ENCODE measurements at places on chromosomes 6 and 20.

DNA sequence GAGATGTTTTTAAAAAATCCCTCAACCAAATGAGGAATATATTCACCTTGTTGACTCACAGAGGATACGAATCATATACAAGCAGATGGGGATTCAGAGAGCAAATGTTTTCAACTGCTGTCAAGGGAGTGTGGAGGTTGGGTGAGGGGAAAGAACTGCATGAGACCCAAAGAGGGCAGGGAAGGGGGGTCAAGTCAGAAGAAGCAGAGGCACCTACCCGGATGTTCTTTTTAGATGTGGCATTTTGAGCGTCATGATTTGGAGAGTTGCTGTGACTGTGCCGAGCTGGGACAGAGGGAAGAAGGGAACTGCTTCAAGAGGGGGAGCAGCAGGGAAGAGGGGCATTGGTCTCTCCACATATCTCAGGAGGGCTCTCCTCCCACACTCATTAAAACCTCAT is 191.3 kb upstream of the PROKR2 start:
- no peak for DNase-seq

GRCh38 chr6:108113557-108114519 is 39.3 kb upstream of the OSTM1 start:
- DNase-seq: no peak

DNA sequence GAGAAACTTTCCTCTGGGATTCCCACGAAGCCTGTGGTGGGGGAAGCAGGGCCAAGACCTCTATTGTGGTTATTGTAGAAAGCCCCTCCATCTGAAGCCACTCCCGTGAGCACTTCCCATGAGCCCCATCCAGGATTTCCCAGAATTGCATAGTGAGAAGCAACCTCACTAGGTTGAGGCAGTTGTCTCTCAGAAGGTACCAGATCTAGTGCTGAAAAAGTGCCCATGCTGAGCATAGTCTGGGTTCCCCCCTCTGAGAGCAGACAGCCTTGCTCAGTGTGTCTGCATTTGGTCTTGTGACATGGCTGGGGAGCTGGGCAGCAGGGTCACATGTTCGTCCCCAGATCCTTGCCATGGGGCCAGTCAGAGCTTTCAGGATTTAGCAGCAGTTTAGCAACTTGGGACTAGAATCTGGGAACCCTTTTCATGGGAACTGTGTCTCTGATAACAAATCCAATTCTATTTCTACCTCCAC is 38.6 kb downstream of the SLC9A8 start:
- no peak for DNase-seq

DNA sequence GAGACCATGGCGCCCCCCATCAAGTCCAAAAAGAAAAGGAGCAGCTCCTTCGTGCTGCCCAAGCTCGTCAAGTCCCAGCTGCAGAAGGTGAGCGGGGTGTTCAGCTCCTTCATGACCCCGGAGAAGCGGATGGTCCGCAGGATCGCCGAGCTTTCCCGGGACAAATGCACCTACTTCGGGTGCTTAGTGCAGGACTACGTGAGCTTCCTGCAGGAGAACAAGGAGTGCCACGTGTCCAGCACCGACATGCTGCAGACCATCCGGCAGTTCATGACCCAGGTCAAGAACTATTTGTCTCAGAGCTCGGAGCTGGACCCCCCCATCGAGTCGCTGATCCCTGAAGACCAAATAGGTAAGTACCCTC is 41.7 kb upstream of the NAA20 start:
- no peak for DNase-seq

DNA sequence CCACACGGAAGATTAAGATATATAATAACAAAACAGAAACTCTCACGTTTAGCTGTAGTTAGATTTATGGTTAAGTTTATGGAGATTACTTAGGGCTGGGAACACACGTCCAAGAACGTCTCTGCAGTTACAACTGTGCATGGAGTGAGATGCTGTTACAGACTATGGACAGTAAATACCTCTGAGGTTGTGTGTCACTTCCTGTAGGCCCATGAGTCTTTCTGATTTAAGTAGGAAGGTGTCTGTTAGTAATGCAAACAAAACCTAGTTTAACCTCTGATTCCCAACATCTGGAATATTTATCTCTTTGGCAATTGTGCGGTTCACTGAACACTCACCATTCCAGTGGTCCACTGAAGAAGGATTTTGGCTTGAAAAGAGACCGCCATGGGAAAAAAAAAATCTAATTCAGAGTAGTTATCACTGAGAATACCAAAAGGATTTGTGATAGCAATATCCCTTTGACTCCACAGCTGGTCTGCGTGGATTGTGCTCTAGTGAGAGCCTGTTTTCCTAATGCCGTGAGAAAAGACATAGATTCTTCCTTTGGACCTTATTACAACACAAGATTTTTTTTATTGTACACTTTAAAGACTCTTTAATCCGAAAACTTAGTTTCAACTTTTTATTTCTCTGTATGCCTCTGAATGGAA is 478.2 kb upstream of the CITED2 start:
- DNase-seq: no peak

DNA sequence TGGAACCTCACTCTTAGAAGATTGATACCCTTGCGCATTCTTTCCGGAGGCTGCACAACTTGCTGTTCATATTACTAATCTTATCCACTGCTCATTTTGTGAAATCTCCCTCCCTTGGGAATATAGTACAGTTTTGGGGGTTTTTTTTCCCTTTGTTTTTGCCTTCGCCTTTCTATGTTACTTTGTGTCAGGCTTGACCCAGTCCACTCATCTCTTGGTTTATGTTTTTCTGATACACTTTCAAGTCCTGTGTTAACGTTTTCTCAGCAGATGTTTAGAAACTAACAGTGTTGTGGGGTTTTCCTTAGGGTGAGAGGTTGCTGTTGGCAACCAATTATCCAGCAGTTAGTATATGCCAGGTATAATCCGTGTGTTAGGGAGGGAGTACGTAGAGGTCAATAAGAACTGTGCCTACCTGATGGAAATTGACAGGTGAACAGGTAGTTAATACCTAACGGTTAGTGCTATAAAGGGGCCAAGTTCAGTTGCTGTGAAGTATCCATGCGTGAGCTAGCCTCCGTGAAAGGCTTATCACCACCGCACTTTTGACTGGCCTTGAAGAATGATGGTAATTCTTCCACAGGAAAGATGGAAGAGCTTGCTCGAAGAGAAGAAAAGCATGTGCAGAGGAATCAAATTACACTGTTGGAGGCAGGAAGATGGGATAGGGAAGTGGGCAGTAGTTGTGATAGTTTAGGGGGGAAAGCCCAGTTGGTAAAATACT is 1.4 kb downstream of the NFYA start:
- no peak for DNase-seq

- DNase-seq: no peak
Observed at GRCh38 chr6:52157301-52157941, 28.8 kb upstream of the IL17A start.

DNA sequence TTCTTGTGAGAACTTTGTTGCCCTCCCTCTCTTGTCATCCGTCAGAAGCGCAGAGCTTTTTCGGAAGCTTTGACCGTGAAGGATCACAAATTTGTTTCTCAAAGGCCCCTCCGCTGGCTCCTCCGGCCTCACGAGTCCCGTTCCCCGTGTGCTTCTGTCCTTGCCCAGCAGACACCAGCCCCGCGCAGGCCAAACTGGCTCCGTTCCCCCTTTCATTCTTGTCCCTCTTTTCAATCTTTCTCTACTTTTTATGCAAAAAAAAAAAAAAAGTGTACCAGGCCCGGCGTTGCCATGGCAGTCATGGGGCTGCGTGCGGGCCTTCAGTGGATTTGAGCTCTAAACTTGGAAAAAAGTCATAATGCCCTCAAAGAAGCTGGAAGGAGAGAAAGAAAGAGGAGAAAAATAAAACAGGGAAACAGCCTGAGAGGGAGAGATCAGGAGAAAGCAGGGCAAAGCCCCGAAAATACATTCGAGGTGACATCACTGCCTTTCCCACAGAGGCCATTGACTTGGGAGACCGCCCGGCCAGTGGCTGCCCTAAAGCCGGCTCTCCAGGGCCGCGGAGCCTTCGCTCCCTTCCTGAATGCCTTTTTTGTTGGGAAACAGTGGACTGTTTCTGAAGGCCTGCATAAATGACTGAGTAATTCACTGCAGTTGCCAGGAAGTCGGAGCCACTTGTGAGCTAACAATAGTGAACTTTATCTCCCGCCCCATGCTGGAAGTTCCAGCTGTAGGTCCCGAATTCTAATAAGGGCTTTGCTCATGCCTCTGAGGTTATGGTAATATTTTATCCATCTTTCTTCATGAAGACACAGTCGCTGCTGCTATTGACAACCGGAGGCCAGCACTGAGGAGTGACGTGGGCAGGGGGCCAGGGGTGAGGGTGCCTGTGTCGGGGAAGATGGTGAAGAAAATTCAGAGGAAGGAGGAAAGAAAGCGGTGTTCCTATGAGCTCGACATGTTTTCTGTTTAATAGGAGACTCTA is 670.9 kb downstream of the QKI start:
- no peak for DNase-seq

- DNase-seq: no peak
Observed at GRCh38 chr6:161439093-161439492, 165.2 kb upstream of the AGPAT4 start.

- DNase-seq: no peak
Observed at GRCh38 chr6:152441902-152442301, 195.3 kb downstream of the SYNE1 start.

GRCh38 chr6:86825436-86825835 is 111.9 kb upstream of the HTR1E start:
- DNase-seq: no peak

GRCh38 chr6:89525786-89526562 is 93.0 kb downstream of the ANKRD6 start:
- no peak for DNase-seq

DNA sequence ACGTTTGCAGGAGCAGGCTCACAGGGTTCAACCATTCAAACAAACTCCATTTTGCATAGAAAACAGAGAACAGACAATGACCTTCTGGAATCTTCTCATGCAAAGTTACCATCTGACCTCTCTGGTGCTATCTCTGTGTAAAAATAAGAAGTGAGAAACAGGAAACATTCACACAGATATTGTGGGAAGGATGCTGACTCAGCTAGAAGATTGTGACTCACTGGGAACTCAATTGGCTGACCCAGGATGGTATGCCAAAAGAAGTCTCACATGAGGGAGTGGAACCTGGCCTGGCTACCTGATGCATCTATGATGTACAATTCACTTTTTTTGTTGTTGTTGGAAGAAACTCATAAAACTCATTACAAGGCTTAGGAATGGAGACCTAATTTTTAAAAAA is 61.1 kb upstream of the TBX18 start:
- DNase-seq: no peak

- no peak for DNase-seq
Observed at GRCh38 chr6:99614430-99615186, 8.0 kb downstream of the PRDM13 start.

GRCh38 chr20:63744574-63745423 is 5.2 kb downstream of the SLC2A4RG start:
- DNase-seq: no peak

- no peak for DNase-seq
Observed at GRCh38 chr6:142839686-142840040, 105.3 kb downstream of the HIVEP2 start.

- no peak for DNase-seq
Observed at GRCh38 chr6:163195721-163196691, 218.5 kb upstream of the QKI start.

DNA sequence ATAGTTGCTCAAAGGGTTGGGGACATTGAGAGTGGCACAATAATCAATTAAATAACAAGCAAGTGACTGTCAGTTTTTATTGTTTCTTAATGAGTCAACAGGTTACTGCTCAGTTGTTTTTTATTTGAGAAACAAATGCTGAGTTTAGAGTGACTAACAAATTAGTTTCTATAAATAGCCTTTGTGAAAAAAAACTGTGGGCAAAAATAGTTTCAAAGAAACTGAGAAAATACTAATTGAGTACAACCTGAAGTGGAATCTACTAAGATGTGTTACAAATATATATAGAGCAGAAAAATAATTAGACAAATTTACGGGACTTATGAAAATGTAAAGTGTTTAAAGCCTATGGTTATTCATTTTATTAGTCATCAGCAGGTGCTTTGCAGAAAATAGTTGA is 22.3 kb downstream of the BEND6 start:
- no peak for DNase-seq

DNA sequence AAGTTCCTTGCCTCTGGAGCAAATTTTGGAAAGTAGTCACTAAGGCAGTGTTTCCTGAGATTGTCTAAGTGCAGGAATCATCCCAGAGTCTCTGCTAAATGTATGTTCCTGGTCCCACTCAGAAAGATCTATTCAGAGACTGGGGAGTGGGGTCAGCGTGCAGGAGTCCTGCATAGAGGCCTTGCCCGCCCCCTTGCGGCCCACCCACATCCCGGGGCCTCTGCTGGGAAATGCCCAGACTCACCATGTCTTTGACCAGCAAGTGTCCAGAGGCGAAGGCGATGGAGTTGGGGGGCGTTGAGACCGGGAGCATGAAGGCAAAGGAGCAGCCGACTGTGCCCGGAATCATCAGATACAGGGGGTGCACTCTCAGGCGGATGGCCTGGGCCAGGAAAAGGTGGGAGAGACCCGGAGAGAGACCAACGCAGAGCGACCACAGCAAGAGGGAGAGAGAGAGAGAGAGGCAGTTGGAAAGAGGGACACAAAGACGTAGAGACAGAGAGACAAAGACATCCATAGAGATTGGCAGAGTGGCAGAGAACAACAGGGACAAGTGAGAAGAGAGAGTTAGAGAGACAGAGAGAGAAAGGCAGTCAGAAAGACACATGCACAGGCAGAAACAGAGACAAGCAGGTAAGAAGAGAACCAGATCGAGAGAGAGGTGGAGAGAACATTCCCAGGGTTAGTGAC is 12.9 kb upstream of the OCSTAMP start:
- DNase-seq: no peak

GRCh38 chr6:157908369-157909281 is 73.0 kb upstream of the SYNJ2 start:
- DNase-seq: no peak

DNA sequence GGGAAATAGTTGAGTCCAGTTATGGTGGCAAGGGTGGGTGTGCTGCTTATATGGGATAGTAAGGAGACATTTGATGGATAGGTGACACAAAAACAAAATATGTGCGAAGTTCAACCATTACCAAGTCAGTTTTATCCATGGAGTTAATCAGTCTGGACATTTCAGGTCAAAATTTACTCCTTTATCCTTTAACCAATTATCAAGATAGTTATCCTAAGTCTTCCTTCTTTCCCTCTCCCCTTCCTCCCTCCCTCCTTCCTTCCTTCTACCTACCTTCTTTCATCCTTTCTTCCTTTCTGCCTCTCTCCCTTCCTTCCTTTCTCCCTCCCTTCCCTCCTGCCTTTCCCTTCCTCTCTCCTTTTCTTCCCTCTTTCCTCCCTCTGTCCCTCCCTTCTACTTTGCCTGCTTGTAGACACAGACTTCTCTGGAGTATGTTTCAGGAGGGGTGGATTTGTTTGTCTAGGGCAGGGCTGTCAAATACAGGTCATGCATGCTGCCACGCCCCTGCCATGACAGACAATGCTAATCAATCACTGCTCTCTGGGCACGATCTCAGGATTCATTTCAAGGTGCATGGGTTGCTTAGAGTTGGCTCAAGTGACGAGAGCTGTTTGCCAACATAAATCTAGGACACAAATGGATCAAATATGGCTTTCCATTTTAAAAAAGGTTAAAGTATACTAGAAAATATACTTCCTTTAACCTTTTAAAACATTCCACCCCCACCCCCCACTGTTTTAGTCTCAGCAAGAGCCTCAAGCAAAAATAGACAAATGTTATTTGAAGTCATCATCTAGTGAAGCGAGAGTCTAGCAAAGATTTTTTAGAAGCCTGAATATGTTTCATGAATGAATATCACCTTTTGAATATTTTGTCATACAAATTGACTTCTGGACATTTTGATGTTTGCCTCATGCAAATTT is 281.6 kb upstream of the CITED2 start:
- DNase-seq: no peak

- DNase-seq: no peak
Observed at GRCh38 chr6:129895692-129896091, 34.6 kb upstream of the TMEM244 start.

- no peak for DNase-seq
Observed at GRCh38 chr20:62214067-62214466, 6.0 kb downstream of the HRH3 start.
